ENCODE measurements at places on chromosomes 1 and 21.

DNA sequence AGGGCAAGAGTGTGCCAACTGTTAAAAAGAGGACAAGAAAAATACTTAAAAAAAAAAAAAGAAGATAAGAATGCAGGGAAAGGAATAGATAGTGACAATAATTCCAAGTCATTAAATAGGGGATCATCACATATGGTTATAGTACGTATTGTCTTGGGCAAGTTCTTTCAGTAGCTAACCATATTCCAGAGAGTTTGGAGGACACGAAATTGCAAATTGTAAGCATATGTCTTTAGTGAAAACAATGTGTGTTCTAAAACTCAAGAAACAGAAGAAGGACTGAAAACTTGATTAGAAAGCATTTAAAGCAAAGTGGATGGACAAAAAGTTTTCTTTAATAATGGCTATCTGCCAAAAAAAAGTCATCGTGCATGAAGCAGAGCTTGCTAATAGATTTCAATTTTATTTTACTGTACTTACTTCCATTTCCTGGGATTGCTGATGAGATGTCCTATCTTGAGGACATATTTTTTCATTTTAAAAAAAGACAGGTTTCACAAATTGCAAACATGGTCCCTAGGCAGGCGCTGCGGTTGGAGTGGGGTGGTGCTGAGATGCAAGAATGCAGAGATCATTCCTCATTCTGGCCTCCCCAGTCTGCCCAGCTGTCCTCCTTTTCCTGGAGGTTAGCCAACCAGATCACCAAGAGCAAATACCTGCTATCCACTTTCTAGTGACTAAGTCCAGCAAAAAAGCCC lies 11.9 kb downstream of the TSPAN2 start:
- DNase-seq: no peak

DNA sequence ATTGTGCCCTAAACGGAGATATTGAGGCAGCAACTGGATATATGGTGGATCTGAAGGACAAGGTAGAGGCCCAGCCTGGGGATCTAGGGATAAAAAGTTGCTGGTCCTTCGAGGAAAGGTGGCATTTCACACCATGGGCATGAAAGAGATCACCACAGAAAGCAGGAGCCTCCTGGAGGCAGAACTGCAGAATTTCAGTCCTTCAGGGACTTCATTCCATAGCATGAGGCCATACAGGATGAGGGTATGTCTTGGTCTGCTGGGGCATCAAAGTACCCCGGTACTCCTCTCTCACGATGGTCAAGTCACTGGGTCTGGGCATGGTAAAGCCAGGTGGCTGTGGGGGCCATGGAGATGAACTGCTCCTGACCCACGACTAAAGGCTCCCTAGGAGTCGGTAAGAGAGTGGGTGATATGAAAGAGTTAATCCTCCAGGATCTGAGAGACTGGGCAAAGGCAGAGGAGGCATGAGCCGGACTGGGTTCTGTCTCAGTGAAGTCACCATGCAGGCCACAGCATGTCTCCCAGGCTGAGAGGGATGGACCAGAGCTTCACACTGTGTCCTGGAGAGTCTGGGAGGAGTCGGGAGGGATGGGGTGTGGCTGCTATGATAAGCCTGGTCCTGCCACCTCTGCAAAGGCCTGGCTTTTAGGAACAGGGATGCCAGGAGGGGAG lies 5.8 kb upstream of the SPRR5 start:
- DNase-seq: no peak

- no peak for DNase-seq
These were observed 67.9 kb downstream of the SCMH1 start for GRCh38 chr1:41174170-41174569.

- no peak for DNase-seq
These were observed 54.5 kb upstream of the LAPTM5 start for GRCh38 chr1:30812076-30812475.

- DNase-seq: no peak
These were observed 888 bp upstream of the COL18A1 start for GRCh38 chr21:45403825-45404729.

Data from stimulated activated CD4-positive, alpha-beta T cell treated with anti-CD3 and anti-CD28 coated beads, TNF-alpha, amount 100 ng/mL, for 1 hour (primary cell).